SIG-M5 (cell line): ENCODE measurements at places on chromosomes 4 and X.

- DNase-seq, result no peak
Measured at GRCh38 chr4:168917138-168917779, 92.8 kb downstream of the CBR4 start.

DNA sequence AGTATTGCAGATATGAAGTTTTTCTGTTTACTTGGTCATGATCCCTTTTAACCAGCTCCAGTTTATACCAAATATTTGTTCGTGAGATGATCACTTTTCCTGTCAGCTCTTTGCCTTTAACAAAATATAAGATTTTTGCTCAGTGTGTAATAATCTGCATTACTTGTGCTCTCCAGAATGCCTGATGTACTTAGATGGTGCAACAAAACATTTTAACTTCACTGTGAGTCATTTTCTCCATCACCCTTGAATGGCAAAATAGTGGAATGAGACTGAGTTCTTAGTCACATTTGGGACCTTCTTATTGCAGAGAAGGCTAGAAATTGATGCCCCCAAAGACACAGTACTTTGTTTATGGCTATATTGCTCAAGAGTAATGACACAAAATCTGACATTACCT is 252.0 kb downstream of the FRMPD4 start:
- DNase-seq, result no peak

DNA sequence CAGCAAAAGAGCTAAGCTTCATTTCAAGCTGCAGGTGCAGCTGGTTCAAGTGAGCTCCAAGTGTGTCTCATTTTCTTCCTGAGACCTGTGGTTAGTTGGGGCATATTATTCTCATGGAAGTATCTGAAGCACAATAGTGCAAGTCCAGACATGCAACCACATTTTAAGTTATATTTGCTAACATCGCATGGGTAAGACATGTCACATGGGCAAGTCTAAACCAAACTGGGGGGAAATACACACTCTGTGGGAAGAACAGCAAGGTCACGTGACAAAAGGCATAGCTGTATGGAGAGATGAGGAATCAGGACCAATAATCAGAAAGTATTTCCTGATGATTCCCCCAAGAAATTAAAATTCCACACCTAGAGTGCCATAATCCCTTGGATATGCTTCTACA is 94.9 kb upstream of the NDP start:
- no peak for DNase-seq

DNA sequence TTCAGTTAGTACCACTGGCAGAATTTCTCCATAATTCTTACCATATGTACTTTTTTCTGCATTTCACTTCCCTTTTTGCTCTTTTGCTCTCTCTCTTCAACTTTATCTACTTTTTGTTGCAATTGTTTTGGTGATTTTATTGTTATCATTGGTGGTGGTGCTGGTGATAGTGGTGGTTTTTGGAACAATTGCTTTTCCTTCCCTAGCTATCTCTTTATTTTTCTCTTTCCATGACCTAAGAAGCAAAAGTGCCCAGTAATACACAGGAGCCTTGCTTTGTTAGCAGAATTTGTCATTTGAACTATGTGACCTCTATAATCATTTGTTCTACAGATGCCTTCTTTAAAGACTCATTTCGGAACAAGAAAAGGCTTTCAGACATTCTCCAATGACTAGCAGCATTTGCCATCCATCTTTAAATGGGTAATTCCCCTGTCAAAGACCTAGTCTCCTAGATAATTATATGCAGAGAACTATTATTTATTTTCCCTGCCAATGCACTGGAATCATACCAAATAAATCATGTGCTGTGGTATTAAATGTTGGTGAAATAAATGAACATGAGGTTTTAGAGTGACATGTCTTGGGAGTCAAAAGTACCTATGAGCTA is 154.5 kb downstream of the GASK1B start:
- DNase-seq, result no peak

DNA sequence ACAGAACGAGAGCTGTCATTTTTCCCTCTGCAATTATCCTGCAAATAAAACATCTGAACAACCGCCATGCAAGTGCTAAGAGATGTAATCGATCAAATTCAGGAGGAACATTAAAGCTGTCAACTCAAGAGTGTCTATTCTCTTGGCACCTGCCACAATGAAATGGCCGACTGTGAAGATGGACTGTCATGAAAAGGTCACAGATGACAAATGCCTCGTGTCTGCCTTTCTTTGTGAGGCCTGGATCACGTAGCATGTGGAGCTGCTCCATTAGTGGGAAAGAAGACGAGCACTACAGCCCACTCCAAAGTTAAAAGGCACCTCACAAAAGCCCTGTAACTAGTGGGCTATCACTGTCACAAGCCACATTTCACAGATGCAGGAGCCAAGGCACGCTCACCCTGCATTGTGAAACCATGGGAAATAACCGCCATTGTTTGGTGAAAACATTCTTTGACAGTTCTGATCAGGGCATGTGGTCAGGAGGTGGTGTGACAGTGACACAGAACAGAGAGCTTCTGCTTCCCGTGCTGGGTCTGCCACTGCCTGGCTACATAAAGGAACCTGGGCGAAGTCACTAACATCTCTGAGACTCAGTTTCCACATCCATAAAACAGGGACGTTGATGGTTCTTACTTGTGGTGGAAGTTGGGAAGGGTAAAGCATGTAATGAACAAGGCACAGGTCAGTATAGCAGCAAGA is 98.9 kb downstream of the EVC2 start:
- no peak for DNase-seq

GRCh38 chr4:177282284-177282835 is 27.3 kb upstream of the NEIL3 start:
- no peak for DNase-seq

DNA sequence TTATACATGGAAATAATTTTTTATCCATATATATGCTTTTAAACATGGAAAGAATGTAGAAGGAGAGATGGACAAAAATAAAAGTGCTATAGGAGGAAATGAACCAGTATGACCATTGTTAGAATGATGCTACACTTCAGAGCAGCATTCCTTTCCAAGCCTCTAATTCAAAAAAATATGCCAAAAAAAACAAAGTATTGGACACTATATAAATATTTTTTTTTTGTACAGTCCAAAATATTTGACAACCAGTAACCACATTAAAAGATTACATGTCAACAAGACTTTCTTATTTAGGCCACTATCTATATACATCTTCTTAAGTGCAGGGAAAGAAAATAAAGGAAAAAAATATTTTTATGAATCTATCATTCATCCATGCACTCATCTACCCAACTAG is 198.6 kb downstream of the LRBA start:
- no peak for DNase-seq

DNA sequence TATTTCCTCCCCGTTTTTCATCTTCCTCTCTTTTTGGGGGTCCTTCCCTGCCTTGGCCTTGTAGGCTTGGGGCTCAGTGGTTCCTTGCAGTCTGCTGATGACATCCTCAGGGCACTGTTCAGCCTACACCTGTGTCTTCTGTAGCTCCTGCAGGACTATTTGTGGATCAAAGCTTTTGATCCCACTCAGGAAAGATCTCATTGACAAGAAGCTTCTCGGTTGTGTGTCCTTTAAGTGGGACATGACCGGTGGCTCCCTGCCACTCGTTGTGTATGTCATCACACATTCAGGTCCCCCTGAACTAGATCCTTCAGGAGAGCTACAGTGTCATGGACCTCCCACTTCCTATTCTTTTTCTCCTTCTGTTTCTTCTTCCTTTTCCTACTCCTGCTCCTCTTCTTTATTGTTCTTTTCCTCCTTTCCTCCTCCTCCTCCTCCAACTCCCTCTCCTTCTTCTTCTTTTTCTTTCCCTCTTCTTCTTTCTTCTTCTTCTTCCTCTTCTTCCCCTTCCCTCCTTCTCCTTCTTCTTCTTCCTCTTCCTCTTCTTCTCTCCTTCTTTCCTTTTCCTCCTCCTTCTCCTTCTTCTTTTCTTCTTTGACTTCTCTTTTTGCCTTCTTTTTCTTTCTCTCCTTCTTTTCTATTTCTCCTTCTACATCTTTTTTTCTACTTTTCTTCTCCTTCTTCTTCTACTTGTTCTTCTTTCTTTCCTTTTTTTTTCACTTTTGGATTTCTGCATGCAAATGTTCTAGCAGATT is 67.8 kb downstream of the NBDY start:
- DNase-seq, result no peak

DNA sequence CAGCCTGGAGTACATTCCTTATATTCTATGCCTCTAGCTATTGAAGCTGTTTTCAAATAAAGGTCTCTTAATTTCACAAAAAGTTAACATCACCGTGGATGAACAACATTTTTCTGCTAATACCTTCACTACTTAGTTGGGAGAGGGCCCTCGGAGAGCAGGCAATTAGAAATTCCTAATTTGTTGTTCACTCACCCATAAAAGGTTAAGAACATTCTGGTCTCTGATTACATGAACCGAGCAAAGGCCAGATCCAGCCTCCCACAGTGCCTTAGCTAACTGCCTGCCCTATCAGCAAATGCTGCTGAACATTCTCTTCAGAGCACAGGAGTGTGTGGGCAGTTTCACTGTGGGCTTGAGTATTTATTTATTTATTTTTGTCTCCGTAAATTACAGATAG is 36.0 kb upstream of the TTC29 start:
- no peak for DNase-seq

- no peak for DNase-seq
Measured at GRCh38 chr4:178395798-178396197, 953.6 kb upstream of the AGA start.

- DNase-seq, result peak; percentile 26
Measured at GRCh38 chrX:65607070-65607742, 60.2 kb upstream of the MSN start.

DNA sequence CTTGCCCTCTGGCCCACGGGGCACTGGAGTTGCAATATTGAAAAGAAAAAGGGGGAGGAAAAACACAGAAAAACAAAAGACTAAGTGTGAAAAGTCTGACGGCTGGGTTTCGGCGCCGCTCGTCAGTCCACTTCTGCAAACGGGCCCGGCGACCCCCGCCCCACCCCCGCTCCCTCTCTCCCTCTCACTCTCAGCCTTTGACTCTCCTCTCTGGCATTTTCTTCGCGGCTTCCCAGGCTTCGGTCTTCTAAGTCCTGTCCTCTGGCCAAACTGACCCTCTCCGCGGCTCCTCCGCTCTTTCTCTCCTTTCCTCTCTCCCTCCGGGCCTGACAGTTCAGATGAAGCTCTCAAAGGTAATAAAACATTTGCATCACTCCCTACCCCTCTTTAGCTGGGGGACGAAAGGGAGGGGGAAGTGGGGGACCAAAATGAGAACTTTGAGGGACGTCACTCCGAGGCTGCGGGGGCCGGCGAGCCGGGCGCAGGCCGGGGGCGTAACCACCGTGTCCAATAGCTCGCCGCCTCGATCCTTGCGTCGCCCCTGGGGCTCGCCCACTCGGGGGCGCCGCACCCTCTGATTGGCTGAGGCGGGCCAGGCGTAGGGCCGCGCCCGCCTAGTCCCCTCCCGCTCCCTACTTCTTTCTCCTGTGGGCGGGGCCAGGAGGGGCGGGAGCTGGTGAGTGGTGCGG is at the start of gene NKX6-1:
Gene NKX6-1, minus strand, starts transcription at position 358 of the 689 bp plus-strand sequence. CDS start 1,064 bp downstream, outside the sequence.
- no peak for DNase-seq

- no peak for DNase-seq
Measured at GRCh38 chr4:3744901-3745300, 21.3 kb upstream of the ADRA2C start.

DNA sequence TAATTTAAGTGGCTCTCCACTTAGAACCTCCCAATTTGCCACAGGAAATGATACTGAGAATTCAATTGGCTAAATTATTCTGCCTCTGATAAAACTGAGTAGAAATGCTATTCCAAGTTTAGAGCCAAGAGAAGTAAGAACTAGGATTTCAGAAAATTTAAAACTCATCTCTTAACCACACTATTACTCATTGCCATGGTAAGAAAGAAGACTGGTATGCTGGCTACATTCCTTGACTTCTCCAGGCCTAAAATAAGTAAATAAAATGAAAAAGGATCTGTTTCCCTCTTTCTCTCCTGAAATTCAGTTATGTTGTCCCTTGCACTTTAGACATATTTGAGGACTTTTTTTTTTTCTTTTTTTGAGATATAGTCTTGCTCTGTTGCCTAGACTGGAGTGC is 23.3 kb downstream of the ZNF280C start:
- DNase-seq, result no peak

GRCh38 chrX:137227151-137227550 is 193.4 kb upstream of the GPR101 start:
- no peak for DNase-seq

GRCh38 chrX:65601530-65602220 is 65.8 kb upstream of the MSN start:
- DNase-seq, result peak; percentile 44

DNA sequence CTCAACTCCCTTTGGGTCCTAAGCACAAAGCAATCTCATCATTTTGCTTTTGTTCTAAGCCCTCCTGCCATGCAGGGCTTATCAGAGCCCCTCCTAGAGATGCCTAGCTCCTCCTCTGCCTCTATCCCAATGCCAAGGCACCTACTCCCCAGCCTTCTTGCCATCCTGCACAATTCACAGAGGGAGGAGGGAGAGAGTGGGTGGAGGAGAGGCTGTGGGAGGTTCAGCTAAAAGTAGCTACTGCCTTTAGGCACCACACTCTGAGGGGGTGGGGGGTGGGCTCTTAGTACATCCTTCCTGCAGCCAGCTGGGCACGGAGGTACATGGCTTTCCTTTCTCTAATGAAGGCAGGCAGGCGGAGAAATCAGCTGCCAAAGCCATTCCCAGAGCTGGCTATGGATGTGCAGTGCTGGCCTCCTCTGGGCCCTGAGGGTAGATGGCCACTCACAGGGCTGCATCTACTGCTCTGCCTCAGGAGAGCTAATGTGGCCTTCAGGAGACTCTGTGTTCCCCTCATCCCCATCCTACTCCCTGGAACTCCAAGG is 40.1 kb downstream of the ARHGEF9 start:
- DNase-seq, result no peak

- no peak for DNase-seq
Measured at GRCh38 chr4:151807220-151807619, 46.4 kb upstream of the GATB start.
